Activated naive CD8-positive, alpha-beta T cell treated with anti-CD3 and anti-CD28 coated beads, Interleukin-2, amount 10 ng/mL, durations not matched to agents 7 days and 5 days (primary cell): ENCODE measurements at places on chromosomes 4 and X. TPM values are rescaled to one million over a fixed set of nuclear protein-coding genes. Genes with fewer than 3 reads are reported as not detected.
A peak's percentile ranks its signal among the peaks of the same experiment; 100 is the strongest.

DNA sequence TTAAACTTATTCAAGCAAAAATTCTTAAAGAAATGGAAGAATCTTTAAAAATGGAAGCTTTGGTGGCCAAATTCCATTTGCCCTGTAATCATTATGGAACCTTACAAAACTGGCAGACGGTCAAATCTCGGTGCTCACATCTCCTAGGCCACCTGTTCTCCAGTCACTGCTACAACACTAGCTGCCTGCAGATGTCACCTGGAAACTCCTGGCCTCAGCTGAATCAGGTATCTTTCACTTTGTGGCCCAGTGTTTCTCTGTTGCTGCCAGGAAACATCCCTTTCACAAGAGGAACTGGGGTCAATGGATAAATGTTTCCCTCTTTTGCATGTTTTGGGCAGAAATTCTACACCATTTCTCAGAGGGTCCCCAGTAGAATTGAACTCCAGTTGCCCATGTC lies 4.2 kb upstream of the CXCL3 start:
- no peak overlapping the region for H3K27ac ChIP-seq
- no peak for DNase-seq
- no peaks in the 10 kb centered on the region for H3K36me3 ChIP-seq
- H3K27me3 ChIP-seq = peaks cover 23% of the 10 kb centered on the region

DNA sequence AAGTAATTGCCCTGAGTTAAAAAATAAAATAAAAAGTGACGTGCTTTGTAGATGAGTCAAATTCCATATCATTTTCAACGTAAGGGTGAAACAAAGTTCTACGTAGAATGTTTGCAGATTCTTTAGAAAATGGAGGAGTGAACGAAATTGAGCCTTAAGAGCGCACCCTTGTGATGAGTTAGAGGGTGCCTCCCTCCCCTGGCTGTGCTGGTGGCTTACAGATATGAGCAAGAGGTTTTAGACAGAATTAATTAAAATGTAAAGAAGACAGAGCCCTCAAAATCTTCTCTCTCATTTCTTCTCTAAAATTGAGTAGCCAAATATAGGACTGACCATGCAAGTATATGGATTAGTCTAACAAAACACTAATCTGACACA lies 30.2 kb upstream of the LGI2 start:
- H3K36me3 ChIP-seq = no peaks in the 10 kb centered on the region
- no peaks in the 10 kb centered on the region for H3K4me1 ChIP-seq
- no peak for DNase-seq
- no peak overlapping the region for H3K4me3 ChIP-seq
- H3K27ac ChIP-seq = no peak overlapping the region
- peaks cover 6% of the 10 kb centered on the region for H3K27me3 ChIP-seq

- DNase-seq = no peak
- H3K36me3 ChIP-seq = peaks cover 4% of the 10 kb centered on the region
- no peak overlapping the region for H3K27ac ChIP-seq
- no peak overlapping the region for H3K4me3 ChIP-seq
- peaks cover 13% of the 10 kb centered on the region for H3K4me1 ChIP-seq
Observed at GRCh38 chrX:150715184-150715583, 22.0 kb downstream of the MTMR1 start.

DNA sequence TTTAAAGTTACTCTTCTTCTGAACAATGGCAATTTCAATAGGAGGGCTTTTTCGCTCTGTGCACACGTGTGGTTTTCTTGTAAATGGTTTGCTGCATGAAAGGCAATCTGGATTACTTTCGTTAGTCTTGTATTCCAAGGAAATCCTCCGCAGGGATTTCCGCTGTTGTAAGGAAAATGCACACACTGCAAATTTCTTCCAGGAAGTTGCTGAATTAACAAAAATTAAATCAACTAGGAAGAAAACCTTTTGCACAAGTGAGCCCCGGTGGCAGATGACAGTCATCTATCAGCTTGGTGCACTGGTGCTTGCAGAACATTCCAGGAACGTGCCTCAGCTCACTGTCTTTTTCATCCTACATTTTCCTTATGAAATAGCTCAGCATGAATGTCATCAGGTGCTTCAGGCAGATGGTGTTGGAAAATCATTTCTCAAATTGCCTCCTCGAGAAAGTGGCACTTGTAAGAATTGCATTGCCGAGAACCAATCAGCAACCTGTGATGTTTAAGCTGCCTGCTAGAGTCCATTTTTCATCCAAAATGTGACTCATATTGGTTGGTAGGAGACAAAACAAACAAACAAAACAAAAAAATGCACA lies 272.4 kb upstream of the VCX start:
- no peak overlapping the region for H3K4me3 ChIP-seq
- no peak for DNase-seq
- no peaks in the 10 kb centered on the region for H3K36me3 ChIP-seq
- no peaks in the 10 kb centered on the region for H3K27me3 ChIP-seq
- no peak overlapping the region for H3K27ac ChIP-seq
- H3K4me1 ChIP-seq = no peaks in the 10 kb centered on the region

DNA sequence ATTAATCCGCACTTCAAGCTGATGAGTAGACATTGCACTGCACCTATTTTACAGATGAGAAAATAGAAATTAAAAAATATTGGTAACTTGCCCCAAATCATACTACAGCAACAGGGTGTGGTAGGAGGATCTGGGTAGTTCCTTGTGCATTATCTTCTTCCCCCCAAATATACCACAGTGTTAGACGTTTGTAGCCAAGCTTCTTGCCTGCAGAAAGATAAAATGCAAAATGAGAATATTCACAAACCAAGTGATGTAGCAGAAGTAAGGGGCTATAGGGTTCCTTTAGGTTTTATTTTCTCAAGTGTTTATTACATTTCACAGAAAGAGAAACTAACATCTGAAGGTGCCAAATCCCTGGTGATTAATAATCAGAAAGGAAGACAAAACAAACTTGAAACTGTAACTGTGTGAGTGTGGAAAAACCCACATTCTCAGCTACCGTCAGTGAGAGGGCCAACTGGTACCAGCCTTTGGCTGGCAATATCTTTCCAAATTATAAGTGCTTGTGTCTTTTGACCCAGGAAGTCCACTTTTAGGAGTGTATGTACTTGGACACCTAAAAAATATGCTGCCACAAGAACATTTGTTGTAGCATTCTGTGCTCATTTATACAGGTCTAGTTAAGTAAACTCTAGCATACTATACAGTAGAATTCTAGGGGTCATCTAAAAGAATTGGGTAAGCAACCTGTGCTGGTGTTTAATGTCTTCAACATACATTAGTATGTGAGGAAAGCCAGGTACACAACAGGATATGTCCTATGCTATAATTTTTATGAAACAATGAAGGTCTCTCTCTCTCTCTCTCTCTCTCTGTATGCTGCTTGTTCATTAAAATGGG lies 6.7 kb upstream of the CD38 start:
- no peaks in the 10 kb centered on the region for H3K27me3 ChIP-seq
- H3K36me3 ChIP-seq = peaks cover 27% of the 10 kb centered on the region
- peak overlapping the region; percentile 82 for H3K27ac ChIP-seq
- DNase-seq = no peak
- peak overlapping the region; percentile 54 for H3K4me3 ChIP-seq

- H3K27me3 ChIP-seq = no peaks in the 10 kb centered on the region
- DNase-seq = no peak
- no peaks in the 10 kb centered on the region for H3K36me3 ChIP-seq
- H3K27ac ChIP-seq = no peak overlapping the region
Observed at GRCh38 chrX:81957318-81957717, 755.4 kb downstream of the SH3BGRL start.

DNA sequence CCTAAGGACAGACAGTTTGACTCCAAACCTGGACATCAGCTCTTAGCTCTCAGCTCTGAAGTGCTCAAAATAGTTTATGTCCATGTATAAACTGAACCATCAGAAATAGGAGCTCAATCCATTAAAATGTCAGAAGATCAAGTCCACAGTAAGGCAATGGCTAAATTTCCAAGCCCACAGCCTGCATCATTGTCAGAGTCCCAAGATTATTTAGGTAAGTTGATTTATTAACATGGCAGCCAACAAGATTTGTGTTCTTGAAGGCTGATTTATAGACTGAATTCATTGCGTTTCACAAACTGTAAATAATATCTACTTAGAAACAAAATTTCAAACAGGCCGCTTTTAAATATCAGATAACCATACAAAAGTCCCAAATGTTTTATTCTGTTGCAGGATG lies 286.5 kb upstream of the ADGRL3 start:
- no peaks in the 10 kb centered on the region for H3K36me3 ChIP-seq
- H3K4me1 ChIP-seq = no peaks in the 10 kb centered on the region
- no peak overlapping the region for H3K27ac ChIP-seq
- no peak for DNase-seq
- no peak overlapping the region for H3K4me3 ChIP-seq
- H3K27me3 ChIP-seq = no peaks in the 10 kb centered on the region

GRCh38 chr4:174629265-174629664 lies 107.0 kb upstream of the HPGD start:
- no peak for DNase-seq
- H3K27me3 ChIP-seq = no peaks in the 10 kb centered on the region
- H3K27ac ChIP-seq = no peak overlapping the region
- peaks cover 3% of the 10 kb centered on the region for H3K4me1 ChIP-seq

DNA sequence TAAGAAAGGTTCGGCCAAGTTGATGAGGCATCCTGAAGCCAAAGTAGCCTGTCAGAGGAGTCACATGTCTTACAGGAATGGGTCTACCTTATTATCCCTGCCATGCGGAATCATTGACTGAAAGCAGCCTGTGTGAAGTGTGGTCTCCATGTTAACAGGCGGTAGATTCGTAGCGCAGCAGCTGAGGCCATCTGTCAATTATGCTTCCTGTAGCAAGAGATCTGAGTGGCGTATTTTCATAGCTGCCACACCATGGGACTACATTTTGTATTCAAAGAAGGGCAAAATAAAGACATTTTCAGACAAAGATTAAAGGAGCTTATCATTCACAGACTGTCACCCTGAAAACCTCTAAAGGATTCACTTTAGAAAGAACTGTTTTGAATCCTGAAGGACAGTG lies 11.2 kb upstream of the MED14 start:
- H3K4me3 ChIP-seq = no peak overlapping the region
- peaks cover 10% of the 10 kb centered on the region for H3K4me1 ChIP-seq
- no peaks in the 10 kb centered on the region for H3K36me3 ChIP-seq

DNA sequence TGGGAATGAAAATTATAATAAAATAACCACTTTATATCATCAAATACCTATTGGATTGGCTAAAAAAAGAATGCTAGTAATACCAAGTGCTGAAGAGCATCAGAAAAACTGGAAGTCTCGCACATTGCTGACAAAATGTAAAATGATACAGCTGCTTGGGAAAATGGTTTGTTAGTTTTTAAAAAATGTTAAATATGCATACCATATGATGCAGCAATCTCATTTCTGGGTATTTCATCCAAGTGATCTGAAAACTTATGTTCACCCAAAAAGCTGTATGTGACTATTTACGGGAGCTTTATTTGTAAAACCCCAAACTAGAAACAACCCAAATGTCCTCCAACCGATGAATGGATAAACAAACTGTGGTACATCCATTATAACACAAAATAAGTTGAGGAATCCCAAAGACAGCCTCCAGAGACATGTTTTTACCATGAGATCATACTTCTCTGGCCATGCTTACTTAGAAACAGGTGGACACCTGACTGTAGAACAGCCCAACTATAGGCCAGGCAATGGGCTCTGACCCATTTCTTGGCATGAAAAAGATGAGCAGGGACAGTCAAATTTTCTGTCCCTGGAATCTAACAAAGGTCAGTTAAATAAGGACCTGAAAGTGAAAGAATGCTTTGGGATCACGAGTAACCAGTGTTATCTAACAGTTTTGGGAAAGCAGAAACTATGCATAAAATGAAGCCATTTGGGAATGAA lies 47.5 kb upstream of the FAM120C start:
- DNase-seq = no peak
- no peak overlapping the region for H3K27ac ChIP-seq
- H3K36me3 ChIP-seq = no peaks in the 10 kb centered on the region
- no peaks in the 10 kb centered on the region for H3K27me3 ChIP-seq
- H3K4me1 ChIP-seq = peaks cover 2% of the 10 kb centered on the region

GRCh38 chrX:9374555-9374954 lies 90.3 kb upstream of the TBL1X start:
- no peak overlapping the region for H3K27ac ChIP-seq
- H3K4me1 ChIP-seq = peaks cover 10% of the 10 kb centered on the region
- peaks cover 2% of the 10 kb centered on the region for H3K27me3 ChIP-seq
- peaks cover 2% of the 10 kb centered on the region for H3K36me3 ChIP-seq

CXorf38 gene
- 26.7 TPM for total RNA-seq

PHKA1 gene
- 0.47 TPM for total RNA-seq

CENPVL1 gene
- not detected for total RNA-seq

ZAR1 gene
- not detected for total RNA-seq

CCSER1 gene
- 0.64 TPM for total RNA-seq

UGT2A1 gene
- not detected for total RNA-seq

IL13RA1 gene
- 0.69 TPM for total RNA-seq

IRS4 gene
- not detected for total RNA-seq

ODAPH gene
- 0.31 TPM for total RNA-seq

FRG2 gene
- not detected for total RNA-seq
